Right lobe of liver (tissue), 6 donors: ENCODE measurements at places on chromosomes 6 and 20. TPM values are rescaled to one million over a fixed set of nuclear protein-coding genes. Genes with fewer than 3 reads are reported as not detected.

Gene TMEM151B
- not detected for total RNA-seq

Gene KCNQ2
- total RNA-seq = not detected

Gene BPIFB1
- not detected for total RNA-seq

Gene HLA-DRB5
- total RNA-seq = 2.0 TPM

Gene UFL1
- total RNA-seq = 15.8 TPM

Gene NFATC2
- total RNA-seq = 4.8 TPM
